Glomerular endothelial cell (primary cell): ENCODE measurements at places on chromosomes 4 and X. TPM values are rescaled to one million over a fixed set of nuclear protein-coding genes. Genes with fewer than 3 reads are reported as not detected.

DNA sequence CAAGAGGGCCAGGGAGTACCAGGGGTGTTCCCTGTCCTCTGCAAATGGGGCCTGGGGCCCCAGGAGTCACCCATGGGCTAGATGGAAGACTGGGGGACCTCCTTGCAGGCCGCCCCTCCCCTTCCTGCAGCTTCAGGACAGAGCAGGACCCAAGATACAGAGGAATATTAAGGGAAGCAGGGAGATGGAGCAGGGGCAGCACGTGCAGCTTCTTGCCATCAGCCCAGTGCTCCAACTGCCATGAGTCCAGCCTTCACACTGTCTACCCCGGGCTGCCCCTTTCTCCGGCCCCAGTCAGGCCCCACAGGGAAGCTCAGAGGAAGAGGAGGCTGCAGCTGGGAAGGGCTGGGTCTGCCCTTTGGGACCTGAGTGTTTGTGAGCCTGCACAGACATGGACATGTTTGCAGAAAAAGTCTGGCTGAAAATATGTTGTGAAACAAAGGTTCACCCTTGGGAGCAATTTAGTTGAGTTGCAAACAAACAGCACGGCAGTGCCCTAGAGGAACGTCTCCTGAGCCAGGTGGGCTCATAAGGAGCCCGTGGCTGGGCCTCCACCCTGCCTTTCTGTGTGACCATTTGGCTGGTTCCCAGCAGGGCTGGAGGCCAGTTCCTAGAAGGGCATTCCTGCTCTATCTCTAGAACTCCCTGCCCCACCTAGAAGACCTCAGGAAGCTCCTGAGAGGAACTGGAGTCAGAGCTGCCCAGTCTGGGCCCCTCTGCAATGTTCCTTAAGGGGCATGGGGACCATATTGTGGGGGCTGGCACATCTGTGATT is 8.9 kb downstream of the FATE1 start:
- DNase-seq, result no peak

DNA sequence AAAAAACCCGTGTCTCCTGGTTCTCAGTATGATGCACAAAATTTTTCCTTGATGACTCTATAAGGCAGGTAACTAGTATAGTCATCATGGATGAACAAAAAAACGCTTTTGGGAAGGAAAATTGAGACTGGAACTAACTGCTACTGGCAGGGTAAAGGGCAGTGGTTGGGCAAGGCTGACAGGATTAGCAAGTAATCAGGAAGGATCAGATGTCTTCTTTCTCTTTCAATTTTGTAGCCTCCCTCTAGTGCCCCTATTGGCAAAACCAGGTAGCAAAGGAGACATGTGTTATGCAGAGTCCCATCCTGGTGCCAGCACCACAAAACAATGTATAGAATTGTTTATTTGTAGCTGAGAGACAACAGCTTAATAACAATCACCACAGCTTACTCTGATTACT is 12.8 kb upstream of the SLITRK4 start:
- no peak for DNase-seq

DNA sequence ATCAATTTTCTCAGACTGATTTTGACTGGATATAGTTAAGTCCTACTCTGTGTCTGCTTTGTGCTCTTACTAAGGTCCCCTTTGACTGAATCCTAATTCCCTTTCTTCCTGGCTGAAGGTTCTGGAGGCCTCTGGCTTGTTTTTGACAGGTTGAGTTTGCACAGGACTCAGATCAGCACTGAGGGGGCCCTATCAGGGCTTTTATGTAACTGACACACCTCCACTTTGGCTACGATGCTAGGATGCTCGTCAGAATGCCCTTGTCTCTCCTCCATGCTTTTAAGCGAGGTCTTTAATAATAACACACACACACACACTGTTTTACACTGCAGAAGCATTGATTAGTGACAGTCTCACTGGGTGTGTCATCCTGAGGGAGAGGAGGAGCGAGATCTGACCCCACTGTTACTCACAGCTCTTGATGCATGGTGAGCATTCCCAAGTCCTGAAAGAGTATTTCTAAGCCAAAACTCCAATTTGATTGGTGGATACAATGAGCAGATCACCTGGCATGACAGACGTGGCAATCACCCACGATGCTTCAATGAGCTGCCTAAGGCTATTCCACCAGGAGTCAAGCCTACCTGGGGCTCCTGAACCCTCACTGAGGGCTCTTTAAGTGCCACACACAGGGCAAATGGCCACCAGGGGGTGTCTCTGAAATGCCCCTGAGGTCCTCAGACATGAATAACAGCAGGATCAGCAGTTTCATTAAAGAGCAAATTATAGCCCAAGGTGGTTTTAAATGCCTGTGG is 130.4 kb upstream of the CPEB2 start:
- DNase-seq, result no peak

DNA sequence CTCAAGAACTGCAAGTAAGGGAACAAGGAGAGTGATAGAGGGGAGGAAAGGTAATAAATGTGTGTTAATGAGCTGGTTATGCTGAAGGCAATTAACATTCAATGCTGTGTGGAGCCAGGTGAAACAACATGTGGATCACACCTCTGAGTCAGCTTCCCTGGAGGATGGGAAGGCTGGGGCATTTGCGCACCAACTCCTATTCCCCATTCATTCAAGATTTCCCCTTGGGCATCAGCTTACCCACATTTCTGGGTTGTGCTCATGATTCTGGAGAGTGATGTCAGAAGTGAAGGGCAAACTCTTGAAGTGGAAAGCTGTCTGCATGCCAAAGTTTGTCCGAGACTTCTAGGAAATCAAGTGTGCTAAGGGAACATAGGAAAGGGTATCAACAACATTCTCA is 461.4 kb downstream of the MID1IP1 start:
- DNase-seq, result no peak

GRCh38 chr4:83436680-83437079 is 18.9 kb downstream of the HELQ start:
- DNase-seq, result no peak

- no peak for DNase-seq
Measured at GRCh38 chr4:163109967-163110366, 56.7 kb downstream of the NAF1 start.

- DNase-seq, result no peak
Measured at GRCh38 chr4:26484516-26484915, 5.8 kb downstream of the CCKAR start.

GRCh38 chr4:79864500-79865200 is 208.4 kb downstream of the ANTXR2 start:
- no peak for DNase-seq

DNA sequence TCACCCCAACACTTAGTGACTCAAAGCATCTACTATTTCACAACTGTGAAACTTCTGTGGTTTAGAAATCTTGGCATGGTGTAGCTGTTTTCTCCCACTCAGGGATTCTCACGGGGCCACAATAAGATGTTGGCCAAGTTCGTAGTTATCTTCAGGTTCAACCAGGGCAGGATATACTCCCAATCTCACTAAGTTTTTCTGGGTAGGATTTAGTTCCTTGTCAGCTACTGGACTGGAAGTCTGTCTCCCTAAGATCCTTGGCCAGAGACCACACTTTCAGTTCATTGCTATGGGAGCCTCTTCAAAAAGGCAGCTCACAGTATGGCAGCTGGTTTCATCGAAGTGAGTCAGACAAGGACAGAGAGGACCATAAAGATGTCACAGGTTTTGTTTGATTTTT is 111.7 kb upstream of the PDHA2 start:
- no peak for DNase-seq

DNA sequence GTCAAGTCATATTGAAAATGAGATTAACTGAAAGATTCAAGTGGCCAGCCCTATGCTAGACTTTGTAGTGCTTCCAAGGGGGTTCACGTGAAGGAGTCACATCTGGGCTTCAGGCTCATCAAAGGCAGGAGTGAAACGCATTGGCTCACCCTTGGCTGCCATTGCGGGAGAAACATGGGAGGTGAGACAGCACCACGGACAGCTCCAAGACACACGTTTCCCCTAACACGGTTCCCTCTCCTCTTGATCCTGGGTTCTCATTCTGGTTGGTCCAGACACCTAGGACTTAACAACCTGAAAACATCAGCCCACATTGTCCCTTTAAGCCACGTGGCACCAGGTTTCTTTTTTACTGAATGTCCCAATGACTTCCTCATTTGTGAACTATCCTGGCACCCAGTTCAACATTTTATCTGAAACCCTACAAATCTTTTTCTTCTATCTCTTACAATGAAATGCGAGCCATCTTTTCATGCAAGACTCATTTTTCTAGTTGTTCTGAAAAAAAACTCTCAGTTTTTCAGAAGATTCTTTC is 279.0 kb upstream of the VCX3A start:
- DNase-seq, result no peak

DNA sequence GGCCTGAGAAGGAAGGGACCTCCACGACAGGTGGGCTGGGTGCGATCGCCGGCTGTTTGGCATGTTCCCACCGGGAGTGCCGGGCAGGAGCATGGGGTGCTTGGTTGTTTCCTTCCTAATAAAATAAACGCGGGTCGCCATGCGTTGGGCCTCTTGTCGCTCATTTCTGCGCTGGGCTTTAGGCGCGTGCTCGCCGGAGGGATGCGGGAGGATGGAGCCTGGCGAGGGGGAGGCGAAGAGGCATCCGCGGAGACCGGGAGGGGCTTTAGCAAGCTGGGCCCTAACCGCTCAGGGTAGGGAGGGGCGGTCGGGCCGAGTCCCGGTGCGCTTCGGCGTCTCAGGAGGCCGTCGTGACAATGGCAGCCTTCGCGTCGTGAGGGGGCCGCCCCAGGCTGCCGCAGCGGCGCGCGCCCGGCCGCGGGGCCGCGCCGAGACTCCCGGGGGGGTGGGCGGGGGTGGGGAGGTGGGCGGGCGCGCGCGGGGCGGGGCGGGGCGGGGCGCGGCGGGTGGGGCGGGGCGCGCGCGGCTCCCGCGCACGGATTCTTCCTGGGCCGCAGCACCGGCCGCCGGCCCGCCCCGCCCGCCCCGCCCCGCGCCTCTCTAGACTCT is 476 bp upstream of the GDI1 start:
- no peak for DNase-seq

DNA sequence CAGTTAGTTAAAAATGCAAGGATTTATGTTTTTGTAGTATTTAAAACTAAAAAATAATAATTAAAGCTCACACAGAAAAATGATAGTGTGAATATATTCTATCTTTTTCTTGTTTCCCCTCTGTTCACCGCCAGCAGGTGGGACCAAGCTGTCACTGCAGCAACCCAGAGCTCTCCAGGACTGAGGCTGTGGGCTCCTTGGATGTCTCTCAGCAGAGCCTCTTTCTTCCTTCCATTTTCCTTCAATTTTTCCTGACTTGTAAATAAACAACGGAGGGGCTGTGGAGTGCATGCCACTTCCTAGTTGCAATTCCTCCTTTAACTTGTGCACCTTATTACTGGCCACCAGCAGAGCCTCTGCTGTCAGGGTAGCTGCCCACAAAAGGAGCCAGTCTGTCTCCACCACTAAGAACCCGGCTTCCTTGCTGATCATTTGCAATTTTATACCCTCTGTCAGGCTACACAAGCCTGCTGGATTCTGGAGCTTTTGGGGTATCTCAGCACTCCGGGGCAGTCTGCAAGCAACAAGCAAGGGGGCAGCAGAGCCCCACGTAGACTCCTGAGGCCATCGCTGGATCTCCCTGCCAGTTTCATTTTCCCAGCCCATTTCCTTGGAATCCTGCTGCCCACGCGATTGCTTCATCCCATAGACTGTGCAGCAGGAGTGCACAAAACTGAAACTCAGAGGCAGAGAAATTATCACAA is 1467.4 kb downstream of the C4orf33 start:
- peak; percentile 67 for DNase-seq

GRCh38 chr4:134862116-134862515 is 660.5 kb upstream of the PABPC4L start:
- DNase-seq, result no peak

GRCh38 chrX:50469206-50469605 is 1.4 kb downstream of the DGKK start:
- no peak for DNase-seq

DNA sequence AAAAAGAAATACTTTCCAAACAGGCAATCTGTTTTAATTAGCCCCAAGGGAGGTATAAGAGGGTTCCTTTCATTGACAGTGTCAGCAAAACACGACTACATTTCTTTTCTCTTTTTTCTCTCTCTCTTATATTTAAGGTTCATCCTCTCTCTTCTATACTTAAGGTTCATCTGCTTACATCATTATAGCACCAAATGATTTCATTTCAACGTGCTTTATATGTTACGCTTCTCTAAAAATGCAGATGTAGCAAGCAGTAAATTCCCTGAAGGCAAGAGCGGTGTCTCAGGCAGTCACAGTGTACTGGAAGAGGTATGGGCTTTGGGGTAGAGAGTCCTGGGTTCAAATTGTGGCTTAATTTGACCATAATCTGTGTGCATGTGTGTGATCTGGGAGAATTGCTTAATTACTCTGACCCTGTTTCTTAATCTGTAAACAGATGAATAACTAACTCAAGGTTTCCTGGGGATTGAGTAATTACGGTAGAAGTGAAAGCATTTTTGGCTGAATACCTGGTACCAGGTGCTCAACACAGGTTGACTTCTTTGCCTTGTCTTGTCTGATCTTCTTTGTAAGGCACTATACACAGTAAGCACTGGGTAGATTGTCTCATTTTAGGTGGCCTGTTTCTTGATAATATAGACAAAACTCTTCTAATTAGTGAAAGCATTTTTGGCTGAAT is 180.8 kb downstream of the SPRY1 start:
- no peak for DNase-seq

DNA sequence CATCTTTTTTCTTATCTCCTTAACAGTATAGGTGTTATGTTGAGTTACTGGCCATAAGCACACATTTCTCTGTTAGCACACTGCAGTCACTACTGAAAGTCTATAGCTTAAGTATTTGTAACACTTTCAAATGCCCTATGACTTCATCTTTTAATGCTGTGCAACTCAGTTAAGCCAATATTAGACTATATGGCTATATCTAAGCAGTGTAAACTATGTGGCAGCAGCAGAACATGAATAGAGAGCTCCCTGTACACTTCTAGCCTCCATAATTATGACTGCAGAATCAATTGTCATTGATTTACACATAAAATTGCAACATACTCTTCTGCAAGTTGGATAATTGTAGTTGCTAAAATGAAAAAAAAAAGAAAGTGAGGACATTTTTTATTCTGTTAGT is 250.3 kb downstream of the EPHA5 start:
- DNase-seq, result no peak

DNA sequence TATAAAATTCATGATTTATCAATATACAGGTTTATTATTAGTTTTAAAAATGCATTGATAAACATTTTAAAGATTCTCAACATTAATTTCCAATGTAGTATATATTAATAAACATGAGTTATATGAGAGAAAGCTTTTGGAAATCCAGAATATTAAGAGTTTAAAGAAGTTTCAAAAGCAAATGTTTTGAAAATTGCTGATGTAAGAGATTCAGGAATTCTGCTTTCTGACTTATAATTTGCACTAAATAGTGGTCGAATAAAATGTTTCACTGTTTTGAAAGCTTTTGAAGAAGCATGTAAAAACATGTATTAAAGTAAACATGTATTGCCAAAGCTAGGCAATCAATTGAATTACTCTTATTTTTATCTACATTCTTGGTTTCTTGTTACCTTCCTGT is 151.2 kb upstream of the CXorf51B start:
- no peak for DNase-seq

Gene PLXNB3
- 25.6 and 37.6 TPM in 2 replicates for total RNA-seq

Gene PDGFRA
- total RNA-seq, result 1.1 and 3.2 TPM in 2 replicates

Gene TEX13D
- total RNA-seq, result not detected in 2 replicates

Gene S100P
- total RNA-seq, result not detected in 2 replicates

Gene FRMPD4
- total RNA-seq, result not detected in 2 replicates

Gene KLB
- total RNA-seq, result not detected in 2 replicates

Gene GC
- not detected in 2 replicates for total RNA-seq

Gene ZNF280C
- total RNA-seq, result 4.5 and 5.2 TPM in 2 replicates

Gene CRMP1
- 2.9 and 23.8 TPM in 2 replicates for total RNA-seq

Gene BEX1
- 0.68 and 1.6 TPM in 2 replicates for total RNA-seq
